ENCODE measurements at places on chromosomes 5 and 9. TPM values are rescaled to one million over a fixed set of nuclear protein-coding genes. Genes with fewer than 3 reads are reported as not detected.

The TXNDC8 gene
- total RNA-seq = not detected

- no peak for DNase-seq
Measured at GRCh38 chr9:127878652-127879390, 1.3 kb upstream of the AK1 start.

GRCh38 chr9:16925426-16925825 is 55.0 kb upstream of the BNC2 start:
- no peak for DNase-seq

GRCh38 chr5:24633715-24634325 is 11.0 kb downstream of the CDH10 start:
- peak; percentile 23 for DNase-seq

DNA sequence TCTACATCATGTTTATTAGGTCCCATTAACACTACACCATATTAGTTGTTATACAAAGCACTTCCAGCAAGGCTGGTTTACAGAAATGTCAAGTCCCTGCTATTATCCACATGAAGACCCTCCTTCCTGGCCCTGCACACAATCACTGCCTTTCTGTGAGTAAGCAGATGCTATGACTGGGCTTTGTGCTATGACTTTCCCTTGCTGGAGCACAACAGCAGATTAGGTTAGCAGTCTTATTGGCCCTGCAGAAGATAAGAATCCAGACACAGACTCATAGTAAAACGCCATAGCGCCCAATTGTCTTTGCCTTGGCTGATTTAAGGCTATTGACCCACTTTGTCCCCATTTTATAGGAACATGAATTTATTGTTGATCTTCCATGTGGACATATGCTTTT is 228.9 kb upstream of the ACTBL2 start:
- DNase-seq = no peak

The SPACA9 gene
- 4.6 TPM for total RNA-seq

Measured in thymus (tissue), 14 donors.